ENCODE measurements at places on chromosomes 2 and 18.

DNA sequence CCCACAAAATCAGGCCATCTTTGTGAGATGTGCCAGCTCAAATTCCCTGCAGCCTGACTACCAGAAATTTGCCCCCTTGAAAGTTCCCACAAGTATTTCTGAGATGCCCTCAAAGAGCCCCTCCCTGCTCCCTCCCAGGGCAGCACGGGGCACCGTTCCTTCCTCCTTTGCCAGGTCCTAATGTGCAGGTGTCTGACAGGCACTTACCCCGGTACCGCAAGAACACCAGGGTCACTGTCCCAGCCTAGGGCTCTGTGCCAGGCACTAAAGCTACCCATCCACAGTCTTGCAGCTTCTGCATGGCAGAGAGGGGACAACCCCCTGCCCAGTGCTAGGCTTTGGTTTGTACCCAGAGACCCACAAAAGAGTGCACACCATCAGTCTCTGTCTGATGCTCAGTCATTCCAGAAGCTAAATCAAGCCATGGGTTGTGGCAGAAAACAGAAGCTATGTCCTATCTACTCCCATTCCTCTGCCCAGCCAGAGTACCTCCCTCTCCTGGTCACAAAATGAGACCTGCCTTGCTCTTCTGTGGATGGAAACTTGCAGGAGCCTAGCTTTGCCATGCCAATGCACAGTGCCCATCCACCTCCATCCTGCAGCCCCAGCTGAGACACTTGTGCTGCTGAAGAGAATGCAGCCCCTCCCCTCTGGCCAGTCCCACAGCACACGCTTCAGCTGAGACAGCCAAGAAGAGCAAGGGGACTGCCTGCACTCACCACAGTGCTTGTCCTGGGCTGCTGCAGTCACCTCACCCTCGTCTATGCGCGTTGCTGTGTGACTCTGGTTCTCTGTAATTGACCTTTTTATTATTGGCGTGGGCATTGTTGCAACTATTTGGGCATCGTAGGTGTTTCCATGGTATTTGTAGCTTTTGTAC lies 48.7 kb downstream of the INPP5D start:
- no peak for DNase-seq

- no peak for DNase-seq
Observed at GRCh38 chr2:55885127-55885943, 38.2 kb downstream of the EFEMP1 start.

DNA sequence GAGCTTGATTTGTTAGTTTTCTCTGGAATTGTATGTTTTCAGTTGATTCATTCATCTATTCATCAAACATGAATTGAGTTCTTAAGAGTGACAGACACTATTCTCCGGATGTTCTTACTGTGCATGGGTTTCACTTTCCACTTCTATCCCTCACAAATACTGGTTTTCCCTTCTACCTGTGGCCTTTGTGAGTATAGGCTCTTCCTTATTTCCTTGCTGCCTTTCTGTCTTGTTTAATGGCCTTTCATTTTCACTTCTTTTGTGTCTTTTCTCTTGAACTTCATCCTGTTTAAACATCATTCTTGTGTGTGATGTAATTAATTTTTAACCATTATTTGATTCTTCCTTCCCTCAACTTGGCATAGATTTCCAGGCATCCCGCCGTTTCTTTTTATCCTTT lies 90.7 kb downstream of the CRIM1 start:
- no peak for DNase-seq

- no peak for DNase-seq
Observed at GRCh38 chr2:234448506-234449184, 48.2 kb downstream of the ARL4C start.

DNA sequence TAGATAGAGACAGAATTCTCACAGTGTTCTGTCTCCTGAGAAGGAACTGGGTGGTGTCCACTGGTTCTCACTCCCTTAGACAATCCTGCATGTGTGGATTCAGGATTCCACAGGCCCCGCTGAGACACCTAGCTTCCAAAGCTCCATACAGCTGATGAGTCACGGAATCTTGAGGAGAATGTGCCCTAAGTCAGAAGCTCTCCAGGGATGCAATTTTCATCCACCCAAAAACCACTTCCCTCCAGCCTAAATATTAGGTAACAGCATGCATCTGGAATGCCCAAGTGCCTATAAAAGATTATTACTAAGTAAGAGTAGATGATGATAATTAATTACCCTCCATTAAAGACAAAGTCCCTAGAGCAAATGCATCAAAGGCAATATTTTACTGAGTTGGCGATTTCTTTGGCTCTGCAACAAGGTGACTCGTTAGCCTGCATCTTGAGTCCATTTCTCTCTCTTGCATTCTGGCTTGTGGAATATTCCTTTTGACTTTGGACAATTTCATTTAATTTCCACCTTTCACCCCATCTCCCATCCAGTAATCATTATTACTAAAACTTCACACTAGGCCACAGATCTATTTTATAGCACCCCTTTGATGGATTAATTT lies 475.1 kb downstream of the TNS1 start:
- no peak for DNase-seq

DNA sequence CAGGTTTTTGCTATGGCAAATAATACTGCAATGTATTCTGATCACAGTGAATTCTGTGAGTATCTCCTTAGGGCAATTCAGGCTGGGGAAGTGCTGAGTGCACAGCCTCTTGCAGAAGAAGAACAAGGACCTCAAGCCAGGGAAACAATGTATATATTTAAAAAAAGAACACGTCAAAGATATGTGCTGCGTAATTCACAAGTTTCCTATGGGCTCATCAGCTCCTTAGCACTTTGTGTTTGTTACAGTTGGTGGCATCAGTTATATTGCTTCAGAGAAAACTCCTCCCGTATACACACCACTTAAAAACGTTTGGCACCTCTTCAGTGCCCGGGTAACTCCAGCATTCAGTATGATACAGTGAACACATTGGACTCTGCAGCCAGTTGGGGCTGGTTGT lies 16.5 kb upstream of the MARCO start:
- no peak for DNase-seq

- DNase-seq: no peak
Observed at GRCh38 chr2:222470802-222471468, 46.6 kb downstream of the SGPP2 start.

- no peak for DNase-seq
Observed at GRCh38 chr18:39425172-39425850, 1859.7 kb upstream of the CELF4 start.

DNA sequence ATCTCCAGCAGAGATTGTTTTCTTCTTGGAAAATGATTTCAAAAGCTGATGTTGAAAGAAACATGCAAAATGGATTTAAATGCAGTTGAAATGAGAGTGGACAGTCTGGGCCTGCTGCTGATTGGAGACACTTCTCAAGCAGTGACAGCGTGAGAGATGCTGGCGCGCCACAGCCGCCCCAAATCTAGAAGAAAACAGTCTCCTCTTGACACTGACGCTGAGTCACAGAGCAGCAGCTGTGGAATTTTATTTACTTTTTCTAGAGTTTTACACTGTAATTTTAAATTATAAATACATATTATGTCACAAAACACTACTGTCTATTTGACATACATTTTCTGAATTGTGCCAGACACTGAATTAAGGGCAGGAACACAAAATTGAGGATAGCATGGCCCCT lies 121.8 kb upstream of the TMEM200C start:
- no peak for DNase-seq

- DNase-seq: peak; percentile 41
Observed at GRCh38 chr2:128438091-128438490, 119.4 kb upstream of the HS6ST1 start.

DNA sequence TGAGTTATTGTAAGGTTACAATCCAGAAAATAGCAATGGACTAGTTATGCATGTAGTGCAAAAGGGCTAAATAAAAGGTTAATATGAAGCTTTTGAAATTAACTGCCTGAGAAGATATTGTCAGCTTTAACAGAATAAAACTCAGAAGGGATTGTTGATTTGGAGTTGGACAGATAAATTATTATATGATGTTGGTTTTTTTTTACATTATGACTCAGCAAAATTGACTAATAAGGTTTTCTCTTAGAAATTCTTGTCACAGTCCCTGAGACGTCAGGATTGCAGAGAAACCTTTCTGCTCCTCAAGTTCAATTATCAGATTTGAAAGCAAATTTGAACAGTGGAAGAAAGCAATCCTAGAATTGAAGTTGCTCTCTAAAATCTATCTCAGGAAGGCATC lies 946.9 kb downstream of the CBLN2 start:
- no peak for DNase-seq

Data from left lobe of liver (tissue), 2 donors.